ENCODE measurements at places on chromosomes 2 and 18.

DNA sequence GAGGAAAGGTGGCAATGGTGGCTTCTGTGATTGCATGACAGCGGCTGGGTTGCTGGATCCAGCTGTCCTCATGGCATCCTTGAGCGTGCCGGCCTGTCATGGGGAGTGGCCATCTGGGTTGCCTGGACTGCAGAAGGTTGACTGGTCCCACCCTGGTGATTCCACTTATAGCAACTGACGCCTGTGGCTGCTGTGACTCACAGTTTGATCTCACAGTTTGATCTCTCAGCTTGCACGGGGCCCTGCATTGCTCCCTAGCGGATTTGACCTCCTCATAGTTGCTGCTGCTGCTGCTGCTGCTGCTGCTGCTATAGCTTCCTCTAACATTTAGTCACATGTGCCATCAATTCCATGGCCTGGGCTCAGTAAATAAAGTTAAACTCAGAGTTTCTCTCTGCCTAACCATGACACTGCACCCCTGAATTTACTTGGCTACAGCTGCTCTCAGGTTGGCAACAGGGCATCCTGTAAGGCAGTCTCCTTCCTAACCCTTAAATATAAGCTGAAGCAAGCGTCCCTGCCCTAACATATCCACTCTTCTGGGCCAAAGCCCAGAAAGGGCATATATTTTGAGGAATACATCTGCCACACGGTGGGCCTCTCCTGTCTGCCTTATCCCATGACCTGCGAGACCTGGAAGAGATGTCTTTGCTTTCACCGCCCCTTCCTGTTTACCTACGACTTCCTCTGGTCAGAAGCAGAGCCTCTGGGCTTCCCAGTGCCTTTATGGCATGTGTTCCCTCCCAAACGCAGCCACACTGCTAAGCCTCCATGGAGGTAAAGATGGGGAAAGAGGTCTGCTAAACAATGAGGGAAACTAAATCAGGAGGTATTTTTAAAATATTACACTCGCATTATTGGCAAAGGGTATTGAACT lies 37.8 kb upstream of the CCDC150 start:
- no peak for DNase-seq

DNA sequence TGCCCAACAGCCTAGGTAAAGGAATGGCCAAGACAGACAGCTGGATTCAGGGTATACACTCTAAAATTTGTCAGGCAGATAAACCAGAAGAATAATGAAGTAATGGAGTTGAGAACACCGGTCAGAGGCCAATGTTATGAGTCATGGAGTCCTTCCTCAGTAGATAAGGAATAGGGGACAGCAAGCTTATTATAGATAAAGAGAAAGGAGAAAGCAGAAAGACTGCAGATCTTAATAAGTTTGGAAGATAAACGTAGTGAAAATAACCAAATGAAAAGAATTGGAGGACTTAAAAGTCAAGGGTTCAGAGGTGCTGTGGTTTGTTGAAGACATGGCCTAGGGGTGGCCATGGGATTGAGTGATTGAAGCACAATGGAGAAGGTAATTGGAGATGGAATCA lies 63.5 kb upstream of the NFE2L2 start:
- no peak for DNase-seq

DNA sequence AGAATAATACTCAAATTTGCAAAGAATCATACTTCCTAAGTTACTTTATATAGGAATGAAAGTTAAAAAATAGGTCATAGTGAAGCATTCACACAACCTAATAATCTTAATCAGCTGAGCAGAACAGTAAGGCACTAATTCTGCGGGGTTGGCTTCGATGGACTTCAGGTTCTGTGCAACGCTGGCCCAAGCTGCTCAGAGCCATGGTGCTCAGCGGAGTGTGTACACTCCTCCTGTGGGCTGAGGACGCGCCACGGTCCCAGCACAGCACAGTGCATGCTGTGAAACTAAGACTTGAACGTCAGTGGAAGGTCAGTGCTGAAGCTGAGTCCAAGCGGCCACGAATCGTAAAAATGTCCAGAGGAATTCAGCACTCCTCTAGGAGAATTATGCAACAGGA lies 66.7 kb downstream of the MYT1L start:
- DNase-seq: no peak

GRCh38 chr2:22890132-22890531 lies 494.8 kb upstream of the KLHL29 start:
- no peak for DNase-seq

DNA sequence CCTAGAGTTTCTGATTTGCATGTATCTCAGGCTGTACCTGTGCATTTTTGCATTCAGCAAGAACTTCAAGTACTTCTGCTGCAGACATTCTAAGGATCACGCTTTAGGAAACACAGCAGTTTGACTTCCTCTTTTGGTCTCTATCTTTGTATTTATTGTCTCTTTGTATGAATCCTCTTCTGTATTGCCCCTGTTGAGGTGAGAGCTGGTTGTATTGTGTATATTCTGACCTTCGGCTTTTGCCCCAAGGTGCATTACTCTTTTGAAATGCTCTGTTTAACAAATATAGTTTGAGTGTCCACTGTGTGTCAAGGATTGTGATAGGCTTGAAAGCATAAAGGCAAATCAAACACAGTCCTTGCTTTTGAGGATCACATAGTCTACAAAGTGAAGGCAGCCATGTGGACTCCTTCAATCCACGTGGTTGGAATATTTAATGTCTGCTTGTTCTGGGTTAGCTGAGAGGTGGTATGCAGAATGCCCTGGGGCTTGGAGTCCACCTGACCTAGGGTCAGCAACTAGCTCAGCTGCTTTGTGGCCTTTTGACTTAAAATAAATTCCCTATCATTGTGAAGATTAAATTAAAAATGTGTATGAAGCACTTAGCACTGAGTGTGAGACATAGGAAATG lies 108.1 kb downstream of the LYPD6 start:
- no peak for DNase-seq

GRCh38 chr2:73970850-73971471 lies 13.7 kb upstream of the TET3 start:
- peak; percentile 54 for DNase-seq

- DNase-seq: no peak
Measured at GRCh38 chr18:23302511-23302850, 150.6 kb upstream of the RIOK3 start.
